ENCODE measurements at places on chromosomes 12 and 14. TPM values are rescaled to one million over a fixed set of nuclear protein-coding genes. Genes with fewer than 3 reads are reported as not detected.

The TAS2R30 gene
- 0.15 TPM for polyA plus RNA-seq

The OVCH1 gene
- 0.15 TPM for polyA plus RNA-seq

GRCh38 chr12:48828293-48828692, 10.0 kb downstream of the CACNB3 start:
- DNase-seq: no peak

- DNase-seq: no peak
These were observed 89.7 kb downstream of the LGMN start for GRCh38 chr14:92658684-92659083.

DNA sequence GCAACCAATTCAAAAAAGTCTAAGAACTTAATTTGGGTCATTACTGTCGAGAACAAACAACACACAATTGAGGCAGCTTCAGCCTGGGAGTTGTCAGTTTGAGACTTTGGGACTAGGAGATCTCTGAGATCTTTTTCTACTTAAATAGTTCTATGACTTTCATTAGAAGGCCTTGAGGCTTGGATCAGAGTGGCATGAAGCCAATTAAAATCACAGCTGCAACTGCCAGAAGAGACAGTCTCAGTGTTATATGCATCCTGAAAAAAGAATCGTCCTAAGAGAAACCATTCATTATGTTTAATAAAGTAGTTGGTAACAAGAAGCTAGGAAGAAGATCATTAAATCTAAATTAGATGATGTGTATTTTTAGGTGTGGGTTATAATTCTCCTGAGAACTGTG, 170.8 kb upstream of the RASSF8 start:
- no peak for DNase-seq

DNA sequence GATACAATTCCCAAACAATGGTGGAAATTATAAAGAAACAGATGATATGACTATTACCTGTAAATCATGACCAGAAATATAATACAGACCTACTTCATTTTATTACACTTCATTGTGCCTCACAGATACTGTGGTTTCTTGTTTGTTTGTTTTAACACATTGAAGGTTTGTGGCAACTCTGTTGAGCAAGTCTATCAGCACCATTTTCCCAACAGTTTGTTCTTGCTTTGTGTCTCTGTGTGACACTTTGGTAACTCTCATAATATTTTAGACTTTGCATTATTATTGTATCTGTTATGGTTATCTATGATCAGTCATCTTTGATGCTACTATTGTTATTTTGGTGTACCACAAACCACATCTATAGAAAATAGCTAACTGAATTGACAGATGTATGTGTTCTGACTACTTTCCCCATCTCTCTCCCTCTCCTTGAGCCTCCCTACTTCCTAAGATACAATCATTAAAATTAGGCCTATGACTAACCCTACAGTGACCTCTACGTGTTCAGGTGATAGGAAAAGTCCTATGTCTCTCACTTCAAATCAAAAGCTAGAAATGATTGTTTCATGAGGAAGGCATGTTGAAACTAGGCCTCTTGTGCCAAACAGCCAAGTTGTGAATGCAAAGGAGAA, 49.1 kb downstream of the FBXO33 start:
- DNase-seq: no peak

GRCh38 chr14:30387871-30388270, 171.1 kb upstream of the G2E3 start:
- DNase-seq: no peak

- no peak for DNase-seq
These were observed 27.1 kb upstream of the RIMBP2 start for GRCh38 chr12:130743176-130743575.

- DNase-seq: no peak
These were observed 39.8 kb upstream of the CMKLR1 start for GRCh38 chr12:108378926-108379325.
